ENCODE measurements at places on chromosomes 3 and 15. TPM values are rescaled to one million over a fixed set of nuclear protein-coding genes. Genes with fewer than 3 reads are reported as not detected.

DNA sequence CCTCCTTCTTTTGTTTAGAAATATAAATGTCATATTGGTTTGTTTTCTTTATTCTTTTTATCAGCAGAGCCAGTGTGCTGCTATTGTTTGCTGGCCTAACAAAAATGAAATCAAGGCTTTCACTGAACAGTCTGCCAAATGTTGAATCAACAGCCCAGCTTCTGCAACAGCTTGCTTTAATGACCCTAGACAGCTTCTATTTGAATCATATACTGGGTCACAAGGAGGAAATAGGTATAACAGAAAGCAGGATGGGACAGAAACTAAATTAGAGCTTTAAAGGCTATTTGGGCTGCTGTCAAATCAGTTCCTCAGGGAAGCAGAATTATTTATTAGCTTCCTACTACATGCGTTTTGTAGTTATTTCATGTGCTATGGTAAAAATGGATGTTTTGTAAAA is 12.1 kb upstream of the DNAJC13 start:
- H3K4me3 ChIP-seq = no peak overlapping the region
- no peak for DNase-seq
- no peaks in the 10 kb centered on the region for H3K27me3 ChIP-seq
- no peaks in the 10 kb centered on the region for H3K4me1 ChIP-seq
- H3K27ac ChIP-seq = no peak overlapping the region

GRCh38 chr15:74317820-74318375 is 49.5 kb downstream of the CYP11A1 start:
- H3K27ac ChIP-seq = no peak overlapping the region
- no peaks in the 10 kb centered on the region for H3K4me1 ChIP-seq
- no peaks in the 10 kb centered on the region for H3K27me3 ChIP-seq
- H3K4me3 ChIP-seq = no peak overlapping the region

GRCh38 chr3:148884261-148884660 is 19.2 kb downstream of the CPA3 start:
- no peaks in the 10 kb centered on the region for H3K27me3 ChIP-seq
- no peak overlapping the region for H3K27ac ChIP-seq
- DNase-seq = no peak
- H3K36me3 ChIP-seq = no peaks in the 10 kb centered on the region
- H3K4me3 ChIP-seq = no peak overlapping the region

DNA sequence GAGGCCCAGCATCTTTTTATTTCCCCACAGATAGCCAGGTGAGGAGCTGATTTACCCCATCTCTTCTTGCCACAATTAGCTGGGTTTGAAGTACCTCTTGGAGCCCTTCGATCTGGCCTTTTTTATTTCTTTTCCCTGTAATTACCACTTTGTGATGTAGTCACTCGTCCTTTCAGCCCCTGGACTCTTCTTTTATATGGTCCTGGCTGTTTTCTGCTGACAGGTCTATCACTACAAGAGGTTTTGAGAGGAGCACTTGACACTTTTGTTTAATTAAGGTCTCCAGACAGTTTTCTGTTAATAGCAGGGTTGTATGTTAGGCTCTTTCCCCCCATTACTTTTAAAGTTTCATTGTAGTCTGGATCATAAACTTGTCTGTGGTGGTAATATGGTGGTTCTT is 11.8 kb downstream of the ATXN7 start:
- H3K27me3 ChIP-seq = no peaks in the 10 kb centered on the region
- H3K36me3 ChIP-seq = no peaks in the 10 kb centered on the region
- H3K4me1 ChIP-seq = peaks cover 2% of the 10 kb centered on the region
- no peak for DNase-seq

DNA sequence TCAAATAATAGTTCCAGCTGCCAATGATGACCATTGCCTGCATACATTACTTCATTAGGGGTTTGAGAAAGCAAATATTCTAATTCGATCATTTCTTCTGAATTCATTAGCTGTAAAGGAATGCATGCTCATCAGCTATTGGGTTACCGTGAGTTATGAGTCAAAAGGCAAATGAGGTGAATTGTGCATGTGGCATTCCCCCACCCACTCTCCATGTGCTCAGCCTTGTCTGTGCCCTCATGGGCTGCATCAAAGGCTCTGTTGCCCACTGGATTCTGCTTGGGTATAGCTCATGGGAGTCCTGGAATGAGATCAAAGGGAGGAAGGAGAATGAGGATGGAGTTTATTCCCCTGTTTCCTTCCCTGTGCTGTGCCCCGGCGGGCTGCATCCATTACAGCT is 99.3 kb upstream of the CHRNA7 start:
- no peak for DNase-seq
- no peak overlapping the region for H3K27ac ChIP-seq
- no peaks in the 10 kb centered on the region for H3K36me3 ChIP-seq

- peak within 1 kb of the TSS; percentile 46 for H3K4me3 ChIP-seq
- DNase-seq = peak; percentile 86
- no peaks in the 10 kb centered on the region for H3K36me3 ChIP-seq
- no peaks in the 10 kb centered on the region for H3K4me1 ChIP-seq
- H3K27ac ChIP-seq = no peak within 1 kb of the TSS
Observed at GRCh38 chr15:52790169-52790708, at the start of gene ONECUT1. Gene ONECUT1 (minus strand): TSS chr15:52790336. CDS start chr15:52789884, 452 bp downstream.

- no peaks in the 10 kb centered on the region for H3K36me3 ChIP-seq
- no peak overlapping the region for H3K4me3 ChIP-seq
- no peaks in the 10 kb centered on the region for H3K4me1 ChIP-seq
- no peak for DNase-seq
- no peaks in the 10 kb centered on the region for H3K27me3 ChIP-seq
- H3K27ac ChIP-seq = no peak overlapping the region
Observed at GRCh38 chr3:40229963-40230362, 79.5 kb upstream of the EIF1B start.

- no peak overlapping the region for H3K27ac ChIP-seq
- H3K36me3 ChIP-seq = peaks cover 7% of the 10 kb centered on the region
- H3K4me3 ChIP-seq = no peak overlapping the region
Observed at GRCh38 chr15:31563001-31563400, 236.4 kb downstream of the KLF13 start.

DNA sequence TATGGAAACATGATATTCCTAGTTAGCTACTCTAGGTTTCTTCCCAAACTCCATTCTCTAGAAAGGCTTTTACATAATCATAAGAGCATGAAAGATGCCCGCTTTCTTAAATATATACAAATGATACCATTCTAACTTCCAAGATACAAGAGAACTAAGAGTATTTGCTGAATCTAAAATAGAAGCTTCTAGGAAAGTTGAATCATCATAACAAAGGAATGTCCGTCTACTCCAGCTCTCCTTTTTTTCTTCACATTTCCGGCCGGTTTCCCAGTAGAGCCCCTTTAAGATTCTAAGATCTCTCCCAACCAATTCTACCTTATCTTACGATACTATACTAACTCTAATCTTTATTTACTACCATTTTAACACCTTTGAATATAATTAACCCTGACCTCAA is 60.1 kb downstream of the RAD18 start:
- no peaks in the 10 kb centered on the region for H3K4me1 ChIP-seq
- H3K4me3 ChIP-seq = no peak overlapping the region
- no peak overlapping the region for H3K27ac ChIP-seq
- no peaks in the 10 kb centered on the region for H3K27me3 ChIP-seq

- H3K27ac ChIP-seq = no peak overlapping the region
- DNase-seq = no peak
- no peaks in the 10 kb centered on the region for H3K27me3 ChIP-seq
Observed at GRCh38 chr3:189168711-189169110, 3.1 kb upstream of the TPRG1 start.

- H3K4me3 ChIP-seq = no peak overlapping the region
- no peaks in the 10 kb centered on the region for H3K36me3 ChIP-seq
- H3K27ac ChIP-seq = no peak overlapping the region
- no peaks in the 10 kb centered on the region for H3K4me1 ChIP-seq
- no peaks in the 10 kb centered on the region for H3K27me3 ChIP-seq
Observed at GRCh38 chr15:88995449-88995848, 82.3 kb upstream of the MFGE8 start.

DNA sequence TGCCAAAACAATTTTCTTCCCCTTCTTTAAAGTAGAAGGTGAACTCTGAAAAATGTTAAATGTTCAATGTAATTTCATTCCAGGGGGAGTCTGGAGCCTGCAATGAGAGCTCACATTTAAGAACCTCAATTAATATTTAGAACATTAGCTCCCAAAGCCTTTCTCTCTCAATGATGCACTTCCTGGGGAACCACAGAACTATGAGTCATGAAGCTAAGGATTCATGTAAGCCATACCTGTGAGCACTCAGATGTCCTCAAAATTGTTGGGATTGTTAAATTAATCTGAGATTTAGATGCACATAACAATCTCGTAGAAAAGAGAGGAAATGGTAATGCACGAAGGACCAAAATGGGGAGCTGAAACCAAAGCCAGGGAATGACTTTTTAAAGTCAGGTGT is 244.2 kb upstream of the LRIG1 start:
- H3K4me3 ChIP-seq = no peak overlapping the region
- no peak overlapping the region for H3K27ac ChIP-seq
- DNase-seq = no peak

DNA sequence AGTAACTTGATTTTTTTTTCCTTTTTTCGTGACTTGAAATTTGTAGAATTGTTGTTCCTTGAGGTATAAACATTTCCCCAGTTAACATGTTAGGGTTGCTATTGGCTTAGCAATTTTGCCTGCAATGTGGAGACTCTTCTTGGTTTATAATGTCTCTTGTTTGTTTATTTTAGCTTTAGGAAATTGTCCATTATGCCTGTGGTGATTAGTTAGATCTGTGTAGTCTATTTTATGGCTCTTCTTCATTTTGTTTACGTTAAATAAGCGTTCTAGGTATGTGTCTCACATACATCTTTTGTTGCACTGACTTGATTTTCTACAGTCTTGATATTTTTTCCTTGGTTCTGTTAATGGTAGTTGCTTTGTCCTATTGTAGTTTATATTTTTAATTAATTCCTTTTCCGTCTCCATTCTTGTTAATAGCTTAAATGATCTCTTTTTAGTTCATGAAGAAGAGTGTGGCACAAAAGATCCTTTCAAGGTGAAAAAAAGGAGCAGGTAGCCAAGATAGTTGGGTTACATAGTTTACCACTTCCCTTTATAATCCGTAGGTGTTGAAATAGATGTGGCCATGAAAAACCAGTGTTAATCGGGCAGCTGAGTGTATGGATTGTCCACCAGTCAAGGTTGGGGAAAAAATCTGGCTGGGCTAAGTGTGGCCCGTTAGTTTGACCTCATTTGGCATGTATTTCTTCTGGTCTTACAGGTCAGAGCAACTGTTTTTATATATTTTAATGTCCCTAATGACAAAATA is 12.1 kb downstream of the IQGAP1 start:
- peaks cover 12% of the 10 kb centered on the region for H3K4me1 ChIP-seq
- no peaks in the 10 kb centered on the region for H3K27me3 ChIP-seq
- DNase-seq = no peak
- H3K4me3 ChIP-seq = peak overlapping the region; percentile 41
- H3K36me3 ChIP-seq = no peaks in the 10 kb centered on the region

GRCh38 chr3:183434992-183435391 is 6.6 kb upstream of the MCF2L2 start:
- no peak for DNase-seq
- no peaks in the 10 kb centered on the region for H3K4me1 ChIP-seq
- no peaks in the 10 kb centered on the region for H3K27me3 ChIP-seq
- no peak overlapping the region for H3K4me3 ChIP-seq

GRCh38 chr3:11224010-11224409 is 48.2 kb upstream of the ATG7 start:
- no peaks in the 10 kb centered on the region for H3K27me3 ChIP-seq
- no peak overlapping the region for H3K4me3 ChIP-seq
- no peaks in the 10 kb centered on the region for H3K4me1 ChIP-seq
- no peaks in the 10 kb centered on the region for H3K36me3 ChIP-seq
- H3K27ac ChIP-seq = no peak overlapping the region
- no peak for DNase-seq

- no peak overlapping the region for H3K4me3 ChIP-seq
- H3K4me1 ChIP-seq = peaks cover 10% of the 10 kb centered on the region
- no peaks in the 10 kb centered on the region for H3K36me3 ChIP-seq
- H3K27me3 ChIP-seq = no peaks in the 10 kb centered on the region
- peak overlapping the region; percentile 2 for H3K27ac ChIP-seq
- peak; percentile 75 for DNase-seq
Observed at GRCh38 chr3:12948371-12948770, 107.0 kb upstream of the RPL32 start.

- H3K27ac ChIP-seq = no peak overlapping the region
- H3K27me3 ChIP-seq = no peaks in the 10 kb centered on the region
- H3K4me1 ChIP-seq = no peaks in the 10 kb centered on the region
- H3K36me3 ChIP-seq = no peaks in the 10 kb centered on the region
- H3K4me3 ChIP-seq = no peak overlapping the region
Observed at GRCh38 chr3:15562560-15562959, 38.8 kb downstream of the HACL1 start.

DNA sequence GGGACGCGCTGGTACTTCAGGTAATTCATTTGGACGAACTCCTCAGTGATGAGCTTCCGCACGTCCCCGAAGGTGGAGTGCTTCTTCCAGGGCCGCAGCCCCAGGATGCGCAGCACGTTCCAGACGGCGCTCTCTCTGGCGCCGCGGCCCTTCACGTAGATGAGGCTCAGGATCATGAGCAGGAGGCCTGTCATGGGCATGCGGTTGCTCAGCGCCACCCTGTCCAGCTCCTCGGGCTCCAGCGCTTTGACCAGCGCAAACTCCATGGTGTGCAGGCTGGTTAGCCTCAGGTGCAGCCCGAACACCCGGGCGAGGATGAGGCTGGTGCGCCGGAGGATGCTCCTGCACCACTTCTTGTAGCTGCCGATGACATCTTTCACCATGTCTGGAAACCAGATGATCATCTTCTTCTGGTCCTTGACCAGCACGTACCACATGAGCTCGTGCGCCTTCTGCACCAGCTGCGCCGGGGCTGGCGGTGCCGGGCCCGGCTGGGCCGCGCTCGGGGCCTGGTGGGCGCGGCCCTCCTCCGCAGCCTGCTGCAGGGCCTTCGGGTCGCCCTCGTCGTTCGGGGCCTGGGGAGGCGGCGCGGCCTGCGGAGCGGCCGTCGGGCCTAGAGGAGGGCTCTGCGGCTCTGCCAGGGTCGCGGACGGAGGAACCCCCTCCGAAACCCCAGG is 501 bp downstream of the NDN start:
- no peak overlapping the region for H3K4me3 ChIP-seq
- DNase-seq = no peak
- H3K36me3 ChIP-seq = no peaks in the 10 kb centered on the region
- no peaks in the 10 kb centered on the region for H3K27me3 ChIP-seq

GRCh38 chr3:44682182-44682896 is 30.1 kb upstream of the ZNF502 start:
- H3K36me3 ChIP-seq = peaks cover 3% of the 10 kb centered on the region
- H3K27me3 ChIP-seq = no peaks in the 10 kb centered on the region
- H3K4me3 ChIP-seq = no peak overlapping the region
- H3K4me1 ChIP-seq = no peaks in the 10 kb centered on the region

The POPDC2 gene
- total RNA-seq = 11.5 TPM

The DLL4 gene
- total RNA-seq = 28.4 TPM

The C2CD4A gene
- total RNA-seq = 0.36 TPM

The TRA2B gene
- 150 TPM for total RNA-seq

The FAM107A gene
- 10.2 TPM for total RNA-seq

The ERICH6 gene
- not detected for total RNA-seq

The CPN2 gene
- not detected for total RNA-seq

The ATP8B4 gene
- 43.9 TPM for total RNA-seq

The SEMA5B gene
- total RNA-seq = 0.81 TPM

The MELTF gene
- 6.0 TPM for total RNA-seq

The PROS1 gene
- 81.1 TPM for total RNA-seq

The TTLL13 gene
- total RNA-seq = not detected

The ACTRT3 gene
- total RNA-seq = 1.6 TPM

The EHHADH gene
- total RNA-seq = 1.8 TPM

The SERPINI2 gene
- total RNA-seq = 0.49 TPM
